HS-5 (cell line): ENCODE measurements at places on chromosomes 4 and X.

DNA sequence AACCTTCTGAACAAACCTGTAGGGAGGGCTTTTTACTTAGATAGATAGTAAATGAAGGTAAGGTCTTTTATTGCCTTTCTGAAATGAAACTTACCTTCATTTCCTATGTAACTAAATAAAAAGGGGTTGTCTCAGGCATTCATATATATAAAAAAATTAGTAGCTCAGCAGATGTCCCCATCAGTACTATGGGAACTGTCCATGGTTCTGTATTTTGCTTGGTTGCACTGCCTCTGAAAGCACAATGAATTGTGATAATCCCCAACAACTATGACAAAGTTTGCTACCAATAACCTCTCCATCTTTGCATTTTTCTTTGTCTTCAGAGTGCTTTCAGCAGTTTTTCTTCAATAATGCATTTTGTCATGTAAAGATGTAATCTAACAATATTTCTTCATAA, 222.4 kb downstream of the SLIT2 start:
- DNase-seq = no peak

GRCh38 chrX:2692221-2693112, 1.4 kb downstream of the CD99 start:
- no peak for DNase-seq

DNA sequence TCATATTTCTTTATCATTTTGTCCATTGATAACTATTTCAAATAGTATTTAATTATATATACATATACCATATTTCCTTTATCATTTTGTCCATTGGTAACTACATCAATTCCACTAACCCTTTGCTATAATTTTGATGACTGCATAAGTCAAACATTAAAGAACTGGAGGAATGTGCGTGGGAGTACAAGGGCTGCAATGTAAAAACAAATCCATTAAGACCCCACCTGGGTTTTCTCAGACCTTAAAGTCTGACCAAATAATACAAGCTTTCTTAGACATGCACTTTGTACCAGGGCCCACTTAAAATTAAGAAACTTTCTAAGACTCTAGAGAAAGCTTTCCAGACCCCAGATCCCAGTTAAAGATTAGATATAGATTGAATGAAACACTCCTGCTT, 1622.4 kb upstream of the PCDH10 start:
- DNase-seq = no peak

- DNase-seq = no peak
These were observed 11.8 kb downstream of the GAB1 start for GRCh38 chr4:143348233-143349077.

GRCh38 chr4:138981930-138982390, 33.6 kb upstream of the NOCT start:
- DNase-seq = peak; percentile 3

DNA sequence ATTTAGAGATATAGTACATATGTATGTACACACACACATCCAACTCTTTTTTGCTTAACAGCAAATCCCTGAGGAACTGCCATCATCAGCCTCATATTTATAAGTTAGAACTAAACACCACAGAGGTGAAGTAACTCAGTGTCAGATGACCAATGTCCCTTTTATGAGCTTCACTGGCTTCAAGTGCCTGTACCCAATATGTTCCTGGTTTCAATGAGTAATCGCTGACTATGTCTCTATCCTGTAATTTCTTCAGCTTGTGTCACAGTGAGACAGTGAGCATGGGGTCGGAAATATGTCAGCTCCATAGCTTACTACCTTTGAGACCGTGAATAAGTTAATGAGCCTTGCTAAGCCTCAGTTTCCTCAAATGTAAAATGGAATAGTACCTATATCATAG, 136.2 kb upstream of the RASGEF1B start:
- no peak for DNase-seq

DNA sequence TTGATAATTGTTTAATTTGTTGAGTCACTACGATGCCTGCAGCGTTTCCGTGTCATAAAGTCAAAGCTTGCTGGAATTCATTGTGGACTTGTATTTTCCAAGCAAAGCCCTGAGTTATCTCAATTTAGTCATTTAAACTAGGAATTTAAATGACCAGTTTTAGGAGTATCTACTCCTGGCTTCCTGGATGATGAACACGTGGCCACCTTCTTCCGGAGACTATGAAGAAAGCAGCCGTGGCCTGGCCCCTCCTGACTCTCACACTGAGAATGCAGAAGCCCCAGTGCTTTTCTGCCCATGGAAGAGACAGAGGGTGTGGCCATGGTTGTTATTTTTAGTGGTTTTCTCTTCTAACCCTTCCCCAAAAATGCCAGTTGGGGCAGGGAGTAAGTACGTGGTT, 250.7 kb upstream of the GATB start:
- DNase-seq = no peak

DNA sequence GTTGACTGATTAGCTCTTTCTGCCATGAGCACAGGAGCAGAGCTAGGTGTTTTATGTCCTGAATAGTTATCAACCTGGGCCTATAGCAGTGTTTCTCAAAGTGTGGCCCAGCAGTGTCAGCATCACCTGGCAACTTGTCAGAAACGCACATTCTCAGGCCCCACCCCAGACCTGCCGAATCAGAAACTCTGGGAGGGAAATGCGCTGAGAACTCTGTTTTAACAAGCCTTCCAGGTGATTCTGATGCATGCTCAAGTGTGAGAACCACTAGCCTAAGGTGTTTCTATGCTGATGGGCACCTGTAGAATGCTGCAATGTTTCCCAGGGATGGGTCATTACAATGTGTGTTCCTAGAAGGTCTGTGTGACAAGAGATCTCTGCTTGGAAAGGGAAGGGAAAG, 257.5 kb downstream of the MID1IP1 start:
- DNase-seq = no peak

GRCh38 chr4:150256841-150257730, 178.8 kb downstream of the DCLK2 start:
- no peak for DNase-seq

DNA sequence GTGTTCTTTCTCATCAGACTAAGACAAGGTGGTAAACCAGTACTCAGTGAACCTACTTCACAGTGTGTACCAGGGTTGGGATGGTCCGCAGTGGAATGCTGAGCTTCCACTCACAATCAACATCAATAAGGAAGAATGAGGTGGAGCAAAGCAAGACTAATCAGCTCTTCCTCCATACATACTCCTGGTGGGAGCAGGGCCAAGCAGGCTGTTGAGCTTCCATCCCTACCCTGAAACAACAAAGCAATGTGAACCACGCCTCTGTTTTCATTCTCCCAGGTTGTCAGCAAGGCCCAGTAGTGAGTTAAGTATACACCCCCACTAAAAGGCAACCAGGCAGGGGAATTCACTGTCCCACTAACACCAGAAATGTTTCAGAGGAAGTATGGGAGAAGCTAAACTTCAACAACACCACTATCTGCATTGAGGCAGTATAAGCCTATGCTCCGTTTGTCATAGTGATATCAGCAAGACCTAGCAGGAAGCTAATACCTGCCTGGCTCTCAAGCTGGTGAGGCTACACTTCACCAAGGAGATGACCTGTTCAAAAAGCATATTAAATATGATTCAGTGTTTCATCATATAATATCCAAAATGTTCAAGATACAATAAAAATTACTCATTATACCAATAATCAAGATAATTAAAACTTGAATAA, 109.5 kb downstream of the DDX60 start:
- no peak for DNase-seq

- DNase-seq = no peak
These were observed 104.9 kb downstream of the TMEM131L start for GRCh38 chr4:153571006-153571545.

DNA sequence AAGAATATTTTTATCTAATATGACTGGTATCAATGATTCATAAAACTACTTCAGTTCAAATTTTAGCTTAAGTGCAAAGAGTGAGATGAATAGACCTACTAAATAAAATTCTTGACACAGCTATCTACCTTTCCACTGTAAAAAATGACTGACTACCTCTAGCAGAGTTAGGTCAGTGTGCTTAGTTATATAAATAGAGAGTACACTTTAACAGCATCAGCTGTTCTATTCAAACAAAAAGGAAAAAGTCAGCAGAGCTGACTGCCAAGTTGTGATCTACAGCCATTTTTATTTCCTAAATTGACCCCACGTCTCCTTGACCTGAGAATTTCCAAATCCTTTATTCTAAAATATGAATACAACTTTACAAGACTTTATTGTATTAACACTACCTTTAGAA, 262.4 kb downstream of the CAMK2D start:
- no peak for DNase-seq

DNA sequence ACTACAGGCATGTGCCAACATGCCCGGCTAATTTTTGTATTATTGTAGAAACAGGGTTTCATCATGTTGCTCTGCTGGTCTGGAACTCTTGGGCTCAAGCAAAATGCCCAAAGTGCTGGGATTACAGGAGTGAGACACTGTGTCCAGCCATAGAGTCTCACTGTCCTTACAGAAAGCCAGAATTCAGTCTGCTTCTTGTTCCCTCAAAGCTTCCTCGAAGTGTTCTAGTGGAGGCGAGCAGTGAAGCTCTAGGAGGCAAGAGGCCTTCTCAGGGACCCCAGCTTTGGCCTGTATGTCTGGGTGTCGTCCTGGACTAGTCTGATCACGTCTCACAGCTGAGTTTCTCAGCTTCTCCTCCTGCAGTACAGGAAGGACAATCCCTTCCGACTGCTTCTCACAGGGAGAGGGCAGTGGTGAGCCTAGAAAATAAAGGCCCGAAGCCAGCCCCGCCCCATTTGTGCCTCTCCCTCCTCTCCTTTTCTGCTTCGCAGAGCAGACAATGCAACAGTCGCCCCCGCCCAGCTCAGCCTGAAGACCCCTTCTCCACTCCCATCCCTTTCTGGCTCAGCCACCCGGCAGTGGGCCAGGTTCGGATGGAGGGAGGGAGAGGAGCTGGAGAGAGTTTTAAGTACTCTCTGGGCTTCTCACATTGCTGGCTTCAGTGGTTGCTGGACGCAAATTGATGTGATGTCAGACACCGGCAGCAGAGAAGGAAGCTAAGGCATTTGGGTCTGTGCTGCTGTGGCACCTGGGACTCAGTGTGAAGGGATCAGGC, 11.1 kb upstream of the FAM3A start:
- DNase-seq = no peak

- no peak for DNase-seq
These were observed 64.7 kb upstream of the RPL34 start for GRCh38 chr4:108555701-108556100.

- DNase-seq = no peak
These were observed 114.2 kb upstream of the MAP3K15 start for GRCh38 chrX:19629541-19629940.
